ENCODE measurements at places on chromosomes 11 and 22. TPM values are rescaled to one million over a fixed set of nuclear protein-coding genes. Genes with fewer than 3 reads are reported as not detected.
A peak's percentile ranks its signal among the peaks of the same experiment; 100 is the strongest.

Gene ATG16L2
- 12.0 TPM for polyA plus RNA-seq

Gene SLC22A6
- polyA plus RNA-seq = not detected

Gene DESI1
- polyA plus RNA-seq = 29.3 TPM

Gene SLC7A4
- not detected for polyA plus RNA-seq

Gene SMDT1
- polyA plus RNA-seq = 38.0 TPM

Gene MAP6
- not detected for polyA plus RNA-seq

GRCh38 chr22:27541836-27542235 is 259.7 kb downstream of the MN1 start:
- no peaks in the 10 kb centered on the region for H3K4me1 ChIP-seq
- no peak overlapping the region for H3K27ac ChIP-seq
- no peaks in the 10 kb centered on the region for H3K36me3 ChIP-seq
- no peak for DNase-seq
- no peak overlapping the region for H3K4me3 ChIP-seq

- no peaks in the 10 kb centered on the region for H3K36me3 ChIP-seq
- peaks cover 53% of the 10 kb centered on the region for H3K27me3 ChIP-seq
- H3K4me1 ChIP-seq = peaks cover under 1% of the 10 kb centered on the region
- no peak overlapping the region for H3K4me3 ChIP-seq
Observed at GRCh38 chr22:21025266-21025665, 7.1 kb downstream of the SLC7A4 start.

DNA sequence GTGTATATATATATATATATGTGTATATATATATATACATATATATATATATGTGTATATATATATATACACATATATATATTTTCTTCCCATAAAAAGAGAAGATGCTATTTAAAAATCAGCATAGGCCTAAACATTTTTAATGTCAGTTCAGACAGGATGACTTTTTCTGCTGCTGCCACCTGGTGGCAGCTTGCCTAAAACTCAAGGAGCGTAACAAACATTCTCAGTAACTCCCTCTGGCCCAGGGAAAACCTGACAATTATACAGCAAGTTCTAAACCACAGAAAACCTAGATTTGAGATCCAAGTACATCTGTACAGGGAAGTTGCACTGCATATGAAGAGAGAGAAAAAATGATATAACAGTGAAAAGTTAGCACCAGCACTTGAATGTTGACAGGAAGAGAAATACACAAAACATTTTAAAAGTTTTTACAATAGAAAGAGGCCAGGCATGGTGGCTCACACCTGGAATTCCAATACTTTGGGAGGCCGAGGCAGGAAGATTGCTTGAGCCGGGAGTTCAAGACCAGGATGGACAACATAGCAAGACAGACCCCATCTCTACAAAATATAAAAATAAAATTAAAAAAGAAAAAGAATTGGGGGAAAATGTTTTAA is 16.6 kb downstream of the OR8A1 start:
- H3K27ac ChIP-seq = no peak overlapping the region
- H3K36me3 ChIP-seq = no peaks in the 10 kb centered on the region
- no peaks in the 10 kb centered on the region for H3K27me3 ChIP-seq

- no peaks in the 10 kb centered on the region for H3K36me3 ChIP-seq
- no peak overlapping the region for H3K4me3 ChIP-seq
- no peaks in the 10 kb centered on the region for H3K4me1 ChIP-seq
Observed at GRCh38 chr22:27792452-27793161, 8.9 kb downstream of the MN1 start.

GRCh38 chr11:77726524-77726923 is 88.9 kb upstream of the CLNS1A start:
- no peaks in the 10 kb centered on the region for H3K4me1 ChIP-seq
- peaks cover 22% of the 10 kb centered on the region for H3K36me3 ChIP-seq
- no peak for DNase-seq
- H3K27me3 ChIP-seq = no peaks in the 10 kb centered on the region
- H3K27ac ChIP-seq = no peak overlapping the region

- peaks cover 9% of the 10 kb centered on the region for H3K4me1 ChIP-seq
- peaks cover 5% of the 10 kb centered on the region for H3K36me3 ChIP-seq
- H3K27ac ChIP-seq = peak overlapping the region; percentile 88
- peak overlapping the region; percentile 97 for H3K4me3 ChIP-seq
- no peaks in the 10 kb centered on the region for H3K27me3 ChIP-seq
Observed at GRCh38 chr11:73759610-73760134, 1.2 kb downstream of the RAB6A start.

DNA sequence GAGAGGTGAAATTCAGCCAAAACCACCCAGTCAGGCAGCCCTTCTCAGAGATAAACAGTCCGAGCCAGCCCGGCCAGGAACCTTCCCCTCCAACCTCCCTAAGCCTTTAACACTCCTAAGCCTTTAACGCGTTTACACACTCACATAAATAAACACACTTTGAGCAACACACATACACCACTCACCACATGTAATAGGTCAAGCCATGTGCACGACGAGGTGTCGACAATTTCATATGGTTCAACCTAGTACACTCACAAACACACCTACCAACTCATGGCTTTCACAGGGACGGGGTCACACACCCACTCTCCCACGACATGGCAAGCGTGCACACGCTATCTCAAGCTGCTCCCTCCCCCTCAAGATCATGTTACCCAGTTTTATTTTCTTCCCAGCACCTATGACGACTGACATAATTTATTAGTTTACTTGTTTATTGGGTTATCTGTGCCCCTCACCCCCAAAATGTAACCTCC is 15.5 kb downstream of the SLC43A1 start:
- peaks cover 76% of the 10 kb centered on the region for H3K36me3 ChIP-seq
- H3K4me3 ChIP-seq = peak overlapping the region; percentile 7

DNA sequence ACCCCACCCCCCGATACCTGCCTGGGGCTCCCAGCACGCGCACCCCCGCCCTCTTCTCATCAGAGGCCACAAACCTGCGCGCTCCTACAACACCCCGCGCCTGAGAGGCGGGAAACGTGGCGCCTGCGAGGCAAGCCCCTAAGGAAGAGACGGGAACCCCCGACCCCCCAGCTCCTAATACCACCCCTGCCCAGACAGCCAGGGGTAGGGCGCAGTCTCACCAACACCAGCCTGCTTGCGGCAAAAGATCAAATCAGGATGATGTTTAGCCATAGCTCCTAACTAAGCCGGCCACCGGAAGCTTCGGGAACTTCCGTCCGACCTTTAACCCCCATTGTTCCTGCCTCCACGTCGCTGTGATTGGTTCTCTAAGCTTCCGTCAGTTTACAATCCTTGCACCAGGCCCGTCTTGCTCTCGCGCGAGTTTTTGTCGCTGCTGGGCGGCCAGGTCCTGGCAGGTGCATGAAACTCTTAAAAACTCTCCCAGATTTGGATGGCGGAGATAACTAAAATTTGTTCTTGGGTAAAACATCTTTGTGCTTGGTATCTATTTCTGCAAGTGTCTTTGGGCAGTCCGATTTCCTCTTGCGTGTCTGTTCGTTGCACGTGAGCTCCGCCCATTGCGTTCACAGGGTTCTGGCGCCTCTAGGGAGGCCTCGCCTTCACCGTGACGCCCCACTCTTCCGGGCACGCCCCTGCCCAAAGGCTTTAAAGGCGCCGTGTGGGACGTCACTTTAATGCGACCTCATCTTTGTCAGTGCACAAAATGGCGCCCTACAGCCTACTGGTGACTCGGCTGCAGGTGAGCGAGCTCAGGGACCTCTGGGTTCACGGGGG is at the start of the genes ACO2 and PHF5A:
TSS of gene ACO2 (plus strand) at position 737 of the 837 bp plus-strand sequence. CDS start at position 767, 30 bp downstream.
TSS of gene PHF5A (minus strand) at position 312 of the 837 bp plus-strand sequence. CDS start at position 273, 39 bp downstream.
- DNase-seq = peak; percentile 77
- H3K4me3 ChIP-seq = peak within 1 kb of the TSS; percentile 89
- H3K4me1 ChIP-seq = no peaks in the 10 kb centered on the region
- no peaks in the 10 kb centered on the region for H3K27me3 ChIP-seq
- peak within 1 kb of the TSS; percentile 97 for H3K27ac ChIP-seq

DNA sequence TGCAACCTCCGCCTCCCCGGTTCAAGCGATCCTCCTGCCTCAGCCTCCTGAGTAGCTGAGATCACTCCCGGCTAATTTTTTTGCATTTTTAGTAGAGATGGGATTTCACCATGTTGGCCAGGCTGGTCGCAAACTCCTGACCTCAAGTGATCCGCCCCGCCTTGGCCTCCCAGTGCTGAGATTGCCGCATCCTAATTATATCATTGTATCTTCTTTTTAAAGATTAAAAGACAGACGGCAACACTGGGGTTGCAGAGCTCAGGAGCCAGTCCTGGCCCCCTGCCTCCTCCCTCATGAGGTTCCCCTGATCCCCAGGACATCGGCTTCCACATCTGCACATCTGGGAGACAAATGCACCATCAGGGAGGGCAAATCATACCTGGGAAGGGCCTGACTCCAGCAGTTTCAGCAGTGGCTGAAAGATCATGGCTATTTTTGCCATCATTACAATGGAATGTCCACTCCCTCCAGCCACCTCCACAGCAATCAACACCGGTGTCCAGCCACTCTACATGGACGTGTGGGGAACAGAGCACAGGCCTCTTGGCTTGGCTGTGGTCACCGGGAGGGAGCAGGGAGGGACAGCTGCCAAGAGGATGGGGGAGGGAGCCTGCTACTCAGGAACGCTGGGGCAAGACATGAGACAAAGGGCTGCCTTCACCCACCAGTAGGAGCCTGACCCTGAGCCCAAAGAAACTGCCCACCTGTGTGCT is 9.2 kb upstream of the CELSR1 start:
- no peaks in the 10 kb centered on the region for H3K36me3 ChIP-seq
- H3K27ac ChIP-seq = no peak overlapping the region
- peaks cover 5% of the 10 kb centered on the region for H3K4me1 ChIP-seq
- DNase-seq = no peak
- H3K27me3 ChIP-seq = peaks cover 3% of the 10 kb centered on the region

DNA sequence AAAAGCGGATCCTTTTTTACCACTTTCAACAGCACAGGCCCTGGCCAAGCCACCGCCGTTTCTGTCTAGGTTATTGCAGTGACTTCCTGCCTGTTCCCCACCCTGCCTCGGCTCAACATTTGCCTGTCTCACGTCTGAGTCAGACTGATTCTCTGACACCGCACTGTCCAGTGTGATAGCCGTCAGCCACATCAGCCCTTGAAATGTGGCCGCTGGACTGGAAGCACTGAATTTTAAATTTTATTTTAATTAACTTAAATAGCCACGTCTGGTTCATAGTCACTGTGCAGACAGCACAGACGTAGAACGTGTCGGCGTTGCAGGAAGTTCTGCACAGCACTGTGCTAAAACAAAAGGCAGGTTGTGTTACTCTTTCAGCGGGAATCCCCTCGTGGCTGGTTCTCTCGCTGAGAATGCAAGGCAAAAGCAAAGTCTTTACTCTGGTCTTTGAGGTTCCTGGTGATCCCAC is 56.3 kb upstream of the ADSL start:
- H3K4me3 ChIP-seq = no peak overlapping the region
- peaks cover 54% of the 10 kb centered on the region for H3K36me3 ChIP-seq
- DNase-seq = no peak
- no peaks in the 10 kb centered on the region for H3K4me1 ChIP-seq

DNA sequence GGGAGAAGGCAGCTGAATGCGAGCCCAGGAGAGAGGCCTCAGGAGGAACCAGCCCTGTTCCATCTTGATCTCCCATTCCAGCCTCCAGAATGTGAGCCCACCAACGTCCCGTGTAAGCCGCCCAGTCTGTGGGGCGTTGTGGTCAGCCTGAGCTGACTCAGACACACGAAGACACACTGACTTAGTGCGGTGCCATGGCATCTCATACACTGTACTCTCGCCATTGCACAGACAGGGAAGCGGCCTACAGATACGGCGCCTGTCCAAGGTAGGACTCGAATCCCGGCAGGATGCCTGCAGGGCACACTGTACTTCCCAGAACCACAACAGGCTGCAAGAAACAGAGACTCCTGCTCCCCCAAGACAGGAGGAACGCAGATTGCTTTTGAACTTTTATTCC is 179.6 kb downstream of the CTTN start:
- no peak overlapping the region for H3K27ac ChIP-seq
- peaks cover 60% of the 10 kb centered on the region for H3K27me3 ChIP-seq
- no peak overlapping the region for H3K4me3 ChIP-seq
- H3K36me3 ChIP-seq = no peaks in the 10 kb centered on the region
- no peak for DNase-seq

GRCh38 chr11:64356498-64357411 is 2.2 kb upstream of the RPS6KA4 start:
- peak overlapping the region; percentile 56 for H3K27ac ChIP-seq
- no peaks in the 10 kb centered on the region for H3K27me3 ChIP-seq
- H3K36me3 ChIP-seq = peaks cover 21% of the 10 kb centered on the region
- H3K4me3 ChIP-seq = no peak overlapping the region
- peak; percentile 80 for DNase-seq
- peaks cover 34% of the 10 kb centered on the region for H3K4me1 ChIP-seq

DNA sequence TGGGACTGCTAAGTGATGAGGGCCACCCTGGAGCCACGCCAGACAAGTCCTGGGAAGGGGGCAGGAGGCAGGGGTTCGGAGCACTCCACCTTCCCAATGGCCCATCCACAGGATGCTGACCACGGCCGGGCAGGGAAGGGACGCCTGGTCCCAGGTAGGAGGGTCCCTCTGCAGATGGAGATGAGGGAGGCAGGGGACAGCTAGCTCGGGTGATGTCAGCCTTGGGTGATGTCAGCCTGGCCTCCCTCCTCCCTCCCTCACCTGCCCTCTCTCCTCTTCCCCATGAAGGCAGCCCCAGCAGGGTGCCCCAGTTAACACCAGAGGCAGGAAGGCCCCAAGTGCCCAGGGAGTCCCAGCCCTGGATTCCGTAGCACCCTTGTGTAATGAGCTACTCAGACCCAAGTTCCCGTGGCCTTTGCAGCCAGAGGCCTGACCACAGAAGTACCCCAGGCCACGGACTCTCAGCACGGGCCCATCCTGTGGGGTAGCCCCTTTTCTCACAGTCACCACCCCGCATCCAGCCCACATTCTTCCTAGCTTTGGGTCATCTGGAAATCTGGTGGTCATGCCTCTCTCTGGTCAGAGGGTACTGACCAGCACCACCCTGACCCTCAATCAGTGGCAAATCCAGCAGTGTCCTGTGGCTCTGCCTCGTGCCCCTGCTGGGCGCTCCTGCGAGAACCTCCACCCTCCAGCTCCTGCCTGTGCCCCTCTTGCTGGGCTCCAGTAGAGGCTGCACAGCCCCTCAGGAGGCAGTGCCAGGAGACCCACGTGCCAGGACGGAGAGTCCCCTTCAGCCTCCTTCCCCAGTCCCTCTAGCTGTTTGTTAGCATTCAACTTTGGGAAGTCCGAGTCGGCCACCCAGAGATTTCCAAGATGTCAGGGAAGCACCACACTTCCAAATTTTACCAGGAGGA is 47.4 kb downstream of the SHANK2 start:
- peaks cover 3% of the 10 kb centered on the region for H3K27me3 ChIP-seq
- H3K27ac ChIP-seq = no peak overlapping the region
- no peak overlapping the region for H3K4me3 ChIP-seq
- DNase-seq = no peak

GRCh38 chr11:125404811-125405790 is 91.0 kb downstream of the FEZ1 start:
- H3K27ac ChIP-seq = no peak overlapping the region
- H3K36me3 ChIP-seq = no peaks in the 10 kb centered on the region
- no peaks in the 10 kb centered on the region for H3K4me1 ChIP-seq
- no peak overlapping the region for H3K4me3 ChIP-seq

- H3K27me3 ChIP-seq = no peaks in the 10 kb centered on the region
- H3K4me3 ChIP-seq = no peak overlapping the region
- H3K4me1 ChIP-seq = no peaks in the 10 kb centered on the region
- no peak for DNase-seq
Observed at GRCh38 chr11:126951465-126951864, 49.1 kb downstream of the KIRREL3 start.

DNA sequence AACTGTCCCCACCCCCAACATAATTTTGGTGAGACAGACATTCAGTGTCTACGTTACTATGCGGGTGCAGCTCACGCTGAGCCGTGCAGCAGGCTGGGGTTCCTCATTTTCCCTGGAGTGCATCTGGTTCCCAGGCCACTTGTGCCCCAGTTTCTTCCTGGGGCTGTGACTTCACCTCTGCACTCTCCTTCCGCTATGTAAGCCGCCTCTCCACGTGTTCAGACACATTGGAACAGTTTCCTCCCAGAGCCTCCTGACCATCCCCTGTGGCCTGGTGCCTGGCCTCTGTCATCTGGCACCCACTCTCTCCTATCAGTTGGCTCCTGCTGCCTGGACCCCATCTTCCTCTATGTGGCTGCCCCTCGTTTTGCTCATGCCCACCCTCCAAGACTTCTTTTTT is 46.2 kb upstream of the A4GALT start:
- DNase-seq = no peak
- no peak overlapping the region for H3K4me3 ChIP-seq

Measured in K562 (cell line).